Activated CD4-positive, alpha-beta T cell treated with anti-CD3 and anti-CD28 coated beads, Interleukin-2, Interleukin-4, amounts not matched to agents 100 ng/mL and 50 ng/mL, durations not matched to agents 16 hours and 8 hours (primary cell): ENCODE measurements at places on chromosomes 3 and 15.

DNA sequence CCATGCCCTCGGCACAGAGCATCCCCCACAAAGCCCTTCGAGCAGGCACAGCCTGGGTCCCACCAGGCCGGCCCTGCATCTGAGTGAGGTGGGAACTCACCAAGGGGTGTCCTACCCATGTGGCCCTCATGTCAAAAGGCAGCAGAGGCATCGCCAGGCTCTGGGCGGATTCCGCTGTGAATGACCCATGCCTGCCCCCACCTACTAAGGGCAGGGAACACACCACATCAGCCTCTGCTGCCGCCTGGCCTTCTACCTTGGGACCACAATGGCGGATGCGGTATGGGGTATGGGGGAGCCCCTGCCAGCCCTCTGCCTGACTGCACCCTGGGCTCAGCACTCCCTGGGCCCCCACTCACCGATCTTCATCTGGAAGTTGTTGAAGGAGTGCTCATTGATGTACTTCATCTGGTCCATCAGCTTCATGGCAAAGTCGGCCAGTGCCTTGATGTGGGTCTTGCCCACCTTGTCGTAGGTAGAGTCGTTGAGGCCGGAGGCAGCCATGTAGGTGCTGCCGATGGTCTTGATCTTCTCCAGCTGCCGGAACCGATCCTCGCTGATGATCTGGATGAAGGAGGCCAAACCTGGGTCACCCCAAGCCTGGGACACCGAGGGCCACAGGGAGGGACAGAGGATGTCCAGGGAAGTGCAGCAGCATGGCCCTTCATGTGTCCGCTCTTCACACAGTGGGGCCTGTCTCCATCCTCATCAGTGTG lies 87.8 kb downstream of the SEC22A start:
- DNase-seq, result no peak

- DNase-seq, result peak; percentile 52
Measured at GRCh38 chr15:41429003-41429890, 12.4 kb downstream of the RTF1 start.

GRCh38 chr3:29802057-29802456 lies 521.2 kb downstream of the RBMS3 start:
- no peak for DNase-seq

GRCh38 chr3:12465151-12465835 lies 19.0 kb upstream of the TSEN2 start:
- no peak for DNase-seq

- DNase-seq, result no peak
Measured at GRCh38 chr3:29708884-29709283, 428.0 kb downstream of the RBMS3 start.

DNA sequence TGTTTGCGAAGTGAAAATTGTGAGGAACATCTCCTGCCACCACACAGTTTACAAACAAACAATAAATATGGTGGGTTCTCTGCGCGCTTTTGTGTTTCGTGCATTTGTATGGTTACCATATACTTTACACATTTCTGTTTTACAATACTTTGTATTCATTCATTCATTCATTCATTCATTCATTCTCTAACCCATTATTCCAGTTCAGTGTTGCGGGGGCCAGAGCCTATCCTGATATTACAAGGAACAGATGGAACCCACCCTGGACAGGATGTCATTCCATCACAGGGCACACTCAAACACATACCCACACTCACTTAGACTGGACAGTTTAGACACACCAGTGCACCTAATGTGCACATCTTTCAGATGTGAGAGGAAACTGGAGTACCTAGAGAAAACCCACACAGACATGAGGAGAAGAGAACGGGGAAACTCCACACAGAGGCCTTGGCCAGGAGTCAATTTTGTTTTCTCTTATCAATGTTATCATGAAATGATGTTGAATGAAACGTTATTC lies 160.5 kb downstream of the FNDC3B start:
- no peak for DNase-seq

GRCh38 chr3:125129512-125129997 lies 73.8 kb upstream of the HEG1 start:
- no peak for DNase-seq

DNA sequence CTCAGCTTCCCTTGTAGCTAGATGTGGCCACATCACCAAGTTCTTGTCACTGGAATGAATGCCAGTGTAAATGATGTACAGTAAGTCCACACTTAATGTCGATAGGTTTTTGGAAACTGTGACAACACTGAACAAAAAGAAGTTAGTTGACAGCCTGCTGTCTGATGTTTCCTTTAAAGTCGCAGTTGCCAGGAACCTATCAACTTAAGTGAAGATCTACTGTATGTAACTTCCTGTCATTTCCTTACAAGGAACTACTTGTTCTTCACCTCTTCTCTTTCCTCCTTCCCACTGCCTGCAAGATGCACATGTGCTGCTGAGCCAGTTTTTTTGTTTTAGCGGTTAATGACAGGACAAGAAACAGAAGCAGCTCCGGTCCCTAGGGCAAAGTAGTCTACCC lies 44.6 kb downstream of the HDGFL3 start:
- peak; percentile 20 for DNase-seq

- peak; percentile 87 for DNase-seq
Measured at GRCh38 chr3:71087143-71088018, 496.1 kb downstream of the FOXP1 start.

GRCh38 chr3:127707851-127708411 lies 35.2 kb downstream of the ABTB1 start:
- no peak for DNase-seq

- DNase-seq, result no peak
Measured at GRCh38 chr3:81707996-81708395, 53.4 kb downstream of the GBE1 start.

GRCh38 chr15:84836844-84837243 lies 19.7 kb downstream of the ALPK3 start:
- no peak for DNase-seq

DNA sequence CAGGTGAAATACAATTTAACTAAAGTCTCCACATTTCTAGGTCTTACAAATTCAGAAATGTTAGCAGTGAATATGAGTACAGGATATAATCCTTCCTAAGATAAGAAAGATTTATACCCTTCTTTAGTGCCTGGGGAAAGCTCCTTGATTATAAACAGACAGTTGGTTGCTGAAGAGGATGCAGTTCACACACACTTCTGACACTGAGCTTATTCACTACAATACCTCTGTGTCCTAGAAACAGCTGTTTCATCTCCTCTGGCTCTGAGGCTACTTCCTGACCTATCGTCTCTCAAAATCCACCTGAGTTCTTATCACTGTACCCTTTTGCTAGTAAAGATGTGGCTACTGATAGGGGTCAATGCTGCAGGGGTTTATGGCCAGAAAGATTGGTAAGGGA lies 57.1 kb downstream of the TP63 start:
- DNase-seq, result no peak

- no peak for DNase-seq
Measured at GRCh38 chr3:135310317-135310716, 515.3 kb downstream of the EPHB1 start.

- no peak for DNase-seq
Measured at GRCh38 chr15:25770618-25771337, 92.3 kb downstream of the ATP10A start.

DNA sequence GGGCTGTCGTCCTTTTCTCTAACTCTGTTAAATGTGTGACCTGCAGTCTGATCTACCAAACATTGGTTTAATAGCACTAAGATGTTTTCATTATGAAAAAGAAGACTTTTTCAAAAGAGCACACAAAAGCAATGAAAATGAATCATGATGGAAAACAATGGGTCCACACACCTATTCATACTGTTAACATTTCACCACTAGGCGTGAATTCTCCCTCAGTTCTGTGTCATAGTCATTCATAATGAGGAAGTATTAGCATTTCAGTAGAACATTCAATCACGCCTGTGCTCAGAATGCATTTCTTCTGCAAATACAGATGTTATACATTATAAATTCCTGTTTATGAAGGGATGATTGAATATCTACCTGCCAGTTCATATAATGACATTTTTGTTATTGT lies 35.9 kb downstream of the EIF4E3 start:
- peak; percentile 31 for DNase-seq

DNA sequence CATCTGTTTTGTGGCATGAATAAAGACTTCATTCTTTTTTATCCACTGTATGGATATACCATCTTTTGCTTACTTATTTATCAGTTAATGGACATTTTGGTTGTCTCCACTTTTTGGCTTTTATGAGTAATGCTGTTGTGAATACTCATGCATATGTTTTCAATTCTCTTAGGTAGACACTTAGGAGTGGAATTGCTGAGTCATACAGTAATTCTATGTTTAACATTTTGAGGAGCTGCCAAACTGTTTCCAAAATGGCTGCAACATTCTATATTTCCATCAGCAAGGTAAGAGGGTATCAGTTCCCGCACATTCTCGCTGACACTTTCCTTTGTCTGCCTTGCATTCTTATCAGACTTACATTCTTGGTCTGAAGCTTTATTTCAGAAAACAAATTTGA lies 191.1 kb downstream of the WNT5A start:
- DNase-seq, result no peak

DNA sequence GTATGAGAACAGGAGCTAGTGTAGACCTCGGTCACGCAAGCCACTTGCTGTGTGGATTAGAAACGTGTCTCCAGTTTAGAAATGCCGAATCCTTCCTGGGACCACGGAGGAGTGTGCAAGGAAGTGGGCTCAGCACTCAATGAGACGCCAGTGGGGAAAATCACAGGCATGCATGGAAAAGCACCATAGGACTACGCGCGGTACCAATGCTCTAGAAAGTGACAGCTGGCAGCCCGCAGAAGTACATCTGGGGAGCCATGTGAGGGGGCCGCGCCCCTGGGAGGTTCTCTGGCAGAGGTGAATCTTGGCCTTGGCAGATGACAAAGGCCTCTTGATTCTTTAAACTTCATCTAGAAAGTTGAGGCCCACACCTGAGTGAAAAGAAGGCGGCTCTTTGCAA lies 99.3 kb downstream of the LRRK1 start:
- DNase-seq, result no peak

DNA sequence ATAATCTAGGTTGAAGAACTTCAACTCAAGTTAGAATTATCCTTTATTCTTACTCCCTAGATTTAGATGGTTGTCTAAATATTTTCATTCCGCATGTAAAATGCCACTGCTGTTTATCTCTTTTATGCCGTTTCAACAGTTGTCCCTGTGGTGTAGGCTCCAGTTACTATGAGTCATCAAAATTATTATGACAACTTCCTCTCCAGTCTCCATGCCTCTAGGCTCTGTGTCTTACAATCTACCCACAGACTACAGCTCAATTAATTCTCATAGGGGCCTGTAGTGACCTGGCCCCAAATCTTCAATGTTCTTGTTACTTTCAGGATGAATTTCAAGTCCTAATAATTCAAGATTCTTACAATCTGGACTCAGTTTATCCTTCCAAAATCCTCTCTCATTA lies 105.8 kb upstream of the UNC13C start:
- DNase-seq, result no peak

DNA sequence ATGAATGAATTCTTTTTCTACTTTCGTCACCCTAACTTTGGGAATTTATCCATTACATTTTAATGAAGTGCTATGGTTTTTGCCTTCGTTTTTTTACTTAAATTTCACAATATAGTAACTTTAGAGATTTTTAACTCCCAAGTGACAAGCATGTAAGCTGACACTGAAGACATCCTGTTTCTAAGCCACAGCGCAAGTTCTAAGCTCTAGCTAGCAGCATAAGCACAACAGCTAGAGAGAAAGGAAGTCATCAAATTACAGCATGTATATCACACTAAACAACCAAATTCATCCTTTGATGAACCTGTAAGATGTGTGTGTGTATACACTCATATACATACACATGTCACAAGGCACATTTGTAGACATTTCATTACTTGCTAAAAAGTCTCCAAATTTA lies 119.3 kb downstream of the P3H2 start:
- no peak for DNase-seq

DNA sequence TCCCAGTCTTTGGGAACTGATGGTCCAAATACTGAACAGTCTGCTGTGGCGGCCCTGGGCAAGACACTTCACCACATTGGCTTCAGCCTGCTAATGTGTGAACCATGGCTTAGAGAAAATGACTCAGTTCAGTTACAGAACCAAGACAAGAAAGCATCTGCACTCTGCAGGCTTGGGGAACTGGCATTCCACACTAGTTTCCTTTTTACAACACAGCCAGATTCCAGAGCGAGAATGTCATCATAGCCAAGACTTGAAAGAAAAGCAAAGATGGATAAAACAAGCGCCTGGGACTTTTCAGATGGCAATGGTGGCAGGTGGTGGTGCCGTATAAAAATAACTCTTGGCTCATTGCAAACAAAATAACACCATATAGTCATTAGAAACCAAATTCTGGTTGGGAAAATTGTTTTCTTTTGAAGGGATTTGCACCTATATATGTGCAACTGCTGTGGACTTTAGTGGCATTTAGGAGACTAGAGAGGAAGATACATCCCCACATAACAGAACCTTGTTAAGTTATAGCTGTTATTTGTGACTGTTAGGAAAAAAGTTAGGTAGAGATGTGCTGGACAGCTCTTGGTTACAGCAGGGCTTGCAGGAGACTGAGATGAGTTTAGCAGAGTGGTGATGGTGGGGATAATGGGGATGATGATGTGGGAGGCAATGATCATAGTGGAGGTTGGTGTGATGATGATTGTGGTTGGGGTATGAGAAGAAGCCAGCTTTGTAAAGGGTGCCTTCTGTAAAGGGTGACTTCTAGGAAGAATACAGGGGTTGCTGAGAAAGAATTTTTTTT lies 273.6 kb downstream of the THRB start:
- DNase-seq, result no peak

- peak; percentile 16 for DNase-seq
Measured at GRCh38 chr3:32018757-32019564, 37.4 kb downstream of the ZNF860 start.

DNA sequence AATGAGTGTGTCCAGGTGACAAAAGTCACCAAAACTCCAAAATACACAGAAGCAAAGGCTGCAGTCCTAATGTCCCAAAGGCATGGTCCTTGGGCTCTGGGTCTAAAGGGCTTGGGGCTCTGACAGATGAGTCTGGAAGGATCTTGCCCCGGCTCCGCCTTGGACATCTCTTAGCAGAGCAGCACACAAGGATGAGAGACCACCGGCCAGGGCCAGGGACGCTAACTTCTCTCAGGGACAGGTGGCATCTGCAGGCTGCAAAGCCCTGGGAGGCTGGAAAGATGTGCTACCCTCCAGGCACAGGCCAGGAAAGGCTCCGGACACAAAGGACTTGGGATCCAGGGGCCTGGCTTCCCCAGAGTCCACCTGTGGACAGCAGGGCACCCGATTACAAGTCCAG lies 14.1 kb upstream of the SHISA5 start:
- no peak for DNase-seq

DNA sequence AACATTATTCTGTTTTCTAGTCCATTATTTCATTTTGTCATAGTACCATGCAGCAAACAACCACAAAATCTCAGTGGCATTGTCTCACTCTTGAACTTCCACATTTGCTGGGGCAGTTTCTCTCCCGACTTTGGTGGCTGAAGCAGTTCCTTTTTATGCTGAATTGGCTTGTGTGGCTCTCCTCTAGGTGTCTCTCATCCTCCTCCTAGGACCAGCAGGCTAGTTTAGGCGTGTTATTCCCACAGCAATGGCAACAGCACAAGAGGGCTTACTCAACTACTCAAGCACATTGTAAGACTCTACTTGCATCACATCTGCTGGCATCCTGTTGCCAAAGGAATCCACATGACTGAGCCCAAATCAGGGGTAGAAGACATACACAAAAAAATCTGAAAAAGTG lies 201.8 kb upstream of the KCNH8 start:
- DNase-seq, result no peak
